ENCODE measurements at places on chromosomes 1 and 21.

DNA sequence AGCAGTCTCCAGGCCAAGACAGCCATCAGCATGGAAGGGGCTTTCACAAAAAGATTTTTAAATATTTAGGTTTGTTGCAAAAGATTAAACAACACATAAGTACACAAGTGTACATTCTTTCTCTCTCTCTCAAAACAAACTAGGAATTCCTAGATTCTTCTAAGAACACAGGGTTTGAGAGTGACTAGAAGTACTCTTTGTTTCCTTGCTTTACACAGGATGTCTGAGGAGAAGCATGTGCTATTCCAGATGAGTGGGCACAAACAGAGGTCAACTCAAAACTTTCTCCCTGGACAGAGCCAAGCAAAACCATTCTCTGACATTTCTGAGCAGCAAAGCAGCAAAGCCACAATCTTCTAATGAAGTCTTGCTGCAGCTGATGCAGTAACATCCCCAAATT, 210.6 kb upstream of the HOOK1 start:
- no peak for DNase-seq

- no peak for DNase-seq
These were observed 611 bp upstream of the PIK3C2B start for GRCh38 chr1:204495078-204495753.

GRCh38 chr1:239858057-239858456, 233.6 kb upstream of the FMN2 start:
- DNase-seq: peak; percentile 65

- peak; percentile 37 for DNase-seq
These were observed 884 bp downstream of the SPATA6 start for GRCh38 chr1:48470950-48471690.

DNA sequence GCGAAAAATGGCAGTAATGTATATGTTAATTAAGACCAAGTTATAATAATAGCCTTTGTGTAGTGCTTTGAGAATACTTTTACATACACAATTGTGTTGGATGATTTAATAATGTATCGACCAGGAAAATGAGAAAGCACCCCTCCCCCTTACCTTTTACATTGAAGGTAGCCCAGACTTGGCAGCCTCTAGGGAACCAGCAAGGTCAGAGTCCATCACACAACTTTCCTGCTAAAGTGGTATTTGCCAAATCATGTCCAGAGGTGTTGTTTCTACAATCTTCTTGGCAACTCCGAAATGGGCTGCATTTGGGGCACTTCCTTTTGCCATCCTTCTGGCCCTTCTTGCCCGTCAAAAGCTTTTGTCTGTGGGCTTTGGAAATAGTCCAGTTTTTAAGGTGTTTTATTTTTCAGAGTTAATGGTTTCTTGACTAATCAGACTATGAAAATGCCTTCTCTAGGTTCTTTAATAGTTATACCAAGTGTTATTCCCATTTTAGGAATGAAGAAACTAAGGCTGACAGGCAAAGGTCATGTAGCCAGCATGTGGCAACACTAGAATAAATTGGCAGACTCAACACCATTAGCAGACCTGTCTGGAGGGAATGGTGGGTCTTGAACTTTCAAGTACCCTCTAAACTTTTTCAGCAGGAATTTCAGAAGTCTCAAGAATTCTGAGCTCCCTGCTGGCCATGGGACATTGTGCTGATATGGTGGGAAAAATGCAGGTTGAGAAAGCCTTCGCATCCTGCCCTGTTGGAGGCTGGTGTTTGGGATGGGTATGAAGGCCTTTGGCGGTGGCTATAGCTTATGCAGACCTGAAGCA, 6.8 kb downstream of the ATP1A1 start:
- DNase-seq: no peak

DNA sequence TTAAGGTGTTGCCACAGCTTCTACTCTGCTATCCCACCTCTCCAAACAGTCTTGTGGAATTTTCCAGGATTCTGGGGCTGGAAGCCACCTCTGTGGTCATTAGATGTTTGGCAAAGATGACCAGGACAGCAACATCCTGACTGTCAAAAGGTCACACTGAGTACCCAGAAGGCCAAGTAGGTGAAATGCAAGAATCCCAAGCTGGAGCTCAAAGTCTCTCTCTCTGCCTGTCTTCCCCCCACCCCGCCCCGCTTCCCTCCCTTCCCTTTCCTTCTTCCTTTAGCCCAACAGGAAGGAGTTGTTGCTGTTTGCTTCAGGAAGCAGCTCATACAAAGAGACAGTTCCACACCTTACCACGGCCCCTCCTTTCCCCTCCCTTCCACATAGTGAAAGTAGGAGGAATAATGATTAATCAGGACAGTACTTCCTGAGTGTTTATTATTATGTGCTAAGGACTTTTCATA, 75.6 kb upstream of the SLC2A1 start:
- DNase-seq: peak; percentile 10
